ENCODE measurements at places on chromosomes 2 and 18.

DNA sequence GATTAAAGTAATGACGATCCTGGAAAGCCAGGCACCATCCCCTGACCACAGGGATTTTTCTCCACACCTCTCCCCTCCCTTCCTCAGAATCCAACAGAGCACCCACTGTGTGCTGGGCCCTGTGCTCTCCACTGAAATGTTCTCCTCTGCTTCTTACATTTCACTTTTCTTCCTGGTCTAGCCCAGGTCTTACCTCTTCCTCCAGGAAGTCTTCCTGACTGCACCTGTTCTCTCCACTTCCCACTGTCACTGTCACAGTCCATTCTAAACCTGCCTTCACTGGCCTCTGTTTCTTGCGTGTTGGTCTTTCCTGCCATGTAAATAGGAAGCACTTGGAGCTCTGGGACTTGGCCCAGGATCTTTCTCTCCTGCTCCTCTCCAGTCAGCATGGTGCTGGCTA lies 7.4 kb upstream of the NGEF start:
- DNase-seq = no peak

DNA sequence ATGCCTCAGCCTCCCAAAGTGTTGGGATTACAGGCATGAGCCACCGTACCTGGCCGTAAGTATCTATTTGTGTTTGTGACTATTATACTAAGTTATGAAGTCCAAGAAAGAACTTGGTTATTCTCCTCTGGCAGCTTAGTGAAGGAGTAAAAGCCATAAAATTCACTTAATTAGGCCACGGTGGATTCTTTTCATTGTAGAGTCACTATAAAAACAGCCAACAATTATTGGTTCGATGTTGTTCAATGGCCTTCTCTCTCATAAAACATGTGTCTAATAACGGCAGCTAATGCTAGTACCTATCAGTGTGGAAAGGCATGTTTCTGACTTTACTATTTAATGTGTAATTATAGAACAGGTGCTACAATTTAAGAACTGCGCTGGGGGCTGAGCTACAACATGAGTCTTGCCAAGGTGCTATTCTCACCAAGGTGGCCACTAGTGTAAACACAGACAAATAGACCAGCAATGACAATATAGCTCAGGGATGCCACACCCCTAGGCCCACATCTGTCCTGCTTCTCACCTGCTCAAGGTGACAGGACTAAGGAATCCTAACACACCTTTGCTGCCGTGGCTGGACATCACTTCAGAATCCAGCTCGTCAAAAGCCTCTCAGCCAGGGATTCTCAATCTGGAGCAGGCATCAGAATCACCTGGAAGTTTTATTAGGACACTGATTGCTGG lies 17.2 kb downstream of the ATP8B1 start:
- DNase-seq = no peak

DNA sequence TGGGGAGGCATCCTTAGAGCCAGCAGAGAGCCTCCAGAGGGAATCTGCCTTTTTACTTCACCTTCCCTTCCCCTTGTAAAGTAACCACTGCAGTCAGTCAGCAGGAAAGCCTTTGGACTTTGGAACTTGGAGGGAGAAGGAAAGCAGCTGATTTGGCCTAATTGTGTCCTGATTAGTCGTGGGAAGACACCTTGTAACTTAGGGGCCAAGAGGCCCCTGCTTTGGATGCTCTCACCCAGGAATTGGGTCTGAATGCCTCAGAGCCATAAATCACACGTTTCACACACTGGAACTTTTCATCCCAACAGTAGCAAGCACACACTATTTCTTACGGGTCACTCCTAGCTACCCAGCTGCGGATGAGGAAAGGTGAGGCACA lies 81.0 kb upstream of the PPM1B start:
- no peak for DNase-seq

DNA sequence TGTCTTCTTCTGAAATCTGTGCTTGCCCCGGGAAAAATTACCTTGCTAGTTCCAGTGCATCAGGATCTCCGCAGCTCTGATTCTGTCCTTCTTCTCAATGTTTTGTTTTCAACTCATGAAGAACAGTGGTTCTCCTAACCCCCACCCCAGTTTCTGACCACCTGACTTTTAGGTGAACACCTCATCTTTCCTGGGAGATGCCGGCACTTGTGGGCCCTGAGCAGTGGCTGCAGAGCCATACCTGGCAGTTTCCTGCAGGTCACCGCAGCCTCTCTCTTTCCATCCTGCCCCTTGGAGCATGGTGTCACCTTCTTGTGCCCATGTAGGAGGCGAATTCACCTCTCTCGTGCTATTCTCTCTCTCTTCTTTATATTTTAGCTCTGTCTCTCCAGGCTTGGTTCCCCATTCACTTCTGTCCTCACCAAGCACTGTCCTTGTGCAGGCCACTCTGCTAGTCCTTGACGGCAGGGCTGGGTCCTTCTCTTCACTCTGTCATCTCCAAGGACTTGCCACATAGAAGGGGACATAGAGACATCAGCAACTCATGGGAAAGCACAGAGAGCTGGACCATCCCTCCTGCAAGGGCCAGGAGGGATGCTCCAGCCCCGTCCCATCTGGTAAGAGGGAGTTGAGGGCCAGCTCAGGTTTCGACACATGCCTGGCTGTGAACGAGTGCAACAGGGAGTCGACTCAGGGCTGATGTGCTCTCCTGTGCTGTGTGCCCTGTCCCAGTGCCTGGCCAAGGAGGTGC lies 59.1 kb downstream of the DDX1 start:
- no peak for DNase-seq

DNA sequence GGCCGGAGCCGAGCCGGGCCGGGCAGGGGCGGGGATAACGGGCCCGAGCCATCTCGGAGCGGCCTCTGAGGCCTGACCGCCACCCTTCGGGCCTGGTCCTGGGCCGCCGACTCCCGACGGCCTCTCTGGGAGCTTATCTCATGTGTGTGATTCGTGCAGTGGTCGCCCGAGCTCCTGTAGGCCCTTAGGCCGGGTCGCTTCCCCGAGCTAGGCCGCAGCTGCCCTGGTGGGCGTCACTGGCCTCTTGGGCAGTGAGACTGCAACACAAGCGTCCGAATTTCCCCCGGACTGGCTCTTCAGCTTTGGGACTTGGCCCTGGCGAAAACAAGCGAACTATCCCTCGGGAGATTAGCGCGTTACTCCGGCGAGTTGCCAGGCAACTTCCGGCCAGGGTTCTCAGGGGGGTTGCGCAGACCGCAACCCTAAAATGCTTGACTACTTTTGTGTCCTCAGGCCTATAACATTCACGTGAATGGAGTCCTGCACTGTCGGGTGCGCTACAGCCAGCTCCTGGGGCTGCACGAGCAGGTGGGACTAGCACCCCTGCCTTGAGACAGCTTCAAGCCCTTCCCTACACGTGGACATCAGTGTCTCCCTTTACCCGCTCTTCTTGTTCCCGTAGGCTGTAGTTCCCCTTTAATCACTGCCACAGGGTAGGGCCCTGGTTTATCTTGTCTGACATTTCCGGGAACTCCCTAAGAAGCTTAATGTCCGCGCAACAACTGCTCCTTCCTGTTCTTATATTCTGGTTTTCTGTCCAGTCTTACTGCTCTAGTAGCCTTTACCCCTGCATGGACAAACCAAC lies 602 bp downstream of the SNX17 start:
- DNase-seq = no peak

- no peak for DNase-seq
These were observed 6.6 kb downstream of the CAPN10 start for GRCh38 chr2:240593026-240593702.

GRCh38 chr18:39752351-39752750 lies 2186.8 kb upstream of the CELF4 start:
- no peak for DNase-seq

DNA sequence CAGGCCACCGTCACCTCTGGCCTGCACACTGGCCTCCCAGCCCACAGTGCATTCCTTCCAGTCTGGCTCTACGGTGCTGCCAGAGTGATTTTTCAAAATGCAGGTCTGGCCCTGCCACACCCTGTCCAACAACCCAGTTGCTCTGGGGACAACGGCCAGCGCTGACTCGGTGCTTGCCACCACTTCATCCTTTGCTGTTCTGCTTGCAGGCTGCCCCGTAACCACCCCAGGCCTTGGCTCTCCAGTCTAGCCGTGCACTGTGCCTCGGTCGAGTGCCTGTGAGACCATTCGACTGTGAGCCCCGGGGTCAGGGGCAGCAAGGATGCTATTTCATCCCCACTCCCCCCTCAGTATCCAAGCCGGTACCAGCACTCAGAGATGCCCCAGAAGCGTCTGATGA lies 262.6 kb downstream of the KLHL29 start:
- DNase-seq = no peak

DNA sequence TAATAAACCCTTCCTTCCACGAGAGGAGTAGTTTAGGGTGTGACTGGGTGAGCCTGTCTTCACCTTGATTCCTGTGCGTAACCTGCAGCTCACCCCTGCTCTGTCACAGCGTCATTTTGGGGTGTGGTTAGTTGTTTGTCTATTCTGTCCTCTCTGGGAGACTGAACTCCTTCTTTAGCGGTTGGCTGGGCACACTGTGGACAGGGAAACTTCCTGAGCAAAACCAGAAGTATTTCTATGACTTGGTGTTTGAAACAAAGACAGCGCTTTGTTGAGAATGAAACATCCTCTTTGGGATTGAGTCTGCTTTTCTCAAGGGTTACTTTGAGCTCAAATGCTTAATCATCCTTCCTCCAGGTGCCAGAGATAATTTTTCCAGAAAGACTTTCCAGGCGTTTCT lies 270.7 kb downstream of the HRH4 start:
- DNase-seq = no peak

DNA sequence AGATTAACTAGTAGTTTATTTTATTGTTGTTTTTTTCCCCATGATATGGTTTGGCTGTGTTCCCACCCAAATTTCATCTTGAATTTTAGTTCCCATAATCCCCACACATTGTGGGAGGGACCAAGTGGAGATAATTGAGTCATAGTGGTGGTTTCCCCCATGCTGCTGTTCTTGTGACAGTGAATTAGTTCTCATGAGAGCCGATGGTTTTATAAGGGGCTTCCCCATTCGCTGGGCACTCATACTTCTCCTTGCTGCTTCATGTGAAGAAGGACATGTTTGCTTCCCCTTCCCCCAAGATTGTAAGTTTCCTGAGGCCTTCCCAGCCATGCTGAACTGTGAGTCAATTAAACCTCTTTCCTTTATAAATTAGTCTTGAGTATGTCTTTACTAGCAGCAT lies 36.5 kb downstream of the GALNT14 start:
- DNase-seq = no peak

GRCh38 chr2:43408407-43409160 lies 182.2 kb upstream of the ZFP36L2 start:
- DNase-seq = no peak

- no peak for DNase-seq
These were observed 68.9 kb upstream of the BOD1L2 start for GRCh38 chr18:57077786-57078552.

DNA sequence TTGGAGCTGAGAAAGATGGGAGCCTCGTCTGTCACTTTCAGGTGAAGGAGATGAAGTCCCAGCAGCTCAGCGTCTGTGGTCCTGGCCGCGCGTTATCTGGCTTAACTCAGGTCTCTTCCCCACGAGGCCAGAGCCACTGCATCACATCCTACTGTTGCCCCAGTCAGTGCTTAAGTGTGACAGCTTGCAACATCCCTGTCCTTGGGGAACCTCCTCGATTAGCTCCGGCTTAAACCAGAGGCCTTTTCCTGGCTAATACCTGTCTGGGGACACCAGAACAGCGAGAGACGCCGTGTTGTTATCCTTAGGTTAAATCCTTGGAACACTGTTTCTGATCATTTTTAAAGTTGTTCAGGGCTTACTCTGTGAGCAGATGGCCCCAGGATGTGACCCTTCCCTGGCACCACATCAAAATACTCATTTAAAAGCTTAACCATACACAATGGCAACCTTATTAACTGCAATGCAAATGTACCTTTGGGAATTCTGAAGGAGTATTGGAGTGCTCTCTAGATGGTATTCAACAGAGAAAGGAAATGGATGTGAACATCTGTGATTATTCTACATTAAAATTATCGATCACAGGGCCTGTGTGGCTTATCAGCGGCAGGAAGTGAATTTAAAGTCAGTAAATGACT lies 61.2 kb upstream of the SPP2 start:
- DNase-seq = no peak

GRCh38 chr18:39776766-39777165 lies 2178.3 kb upstream of the PIK3C3 start:
- DNase-seq = no peak

DNA sequence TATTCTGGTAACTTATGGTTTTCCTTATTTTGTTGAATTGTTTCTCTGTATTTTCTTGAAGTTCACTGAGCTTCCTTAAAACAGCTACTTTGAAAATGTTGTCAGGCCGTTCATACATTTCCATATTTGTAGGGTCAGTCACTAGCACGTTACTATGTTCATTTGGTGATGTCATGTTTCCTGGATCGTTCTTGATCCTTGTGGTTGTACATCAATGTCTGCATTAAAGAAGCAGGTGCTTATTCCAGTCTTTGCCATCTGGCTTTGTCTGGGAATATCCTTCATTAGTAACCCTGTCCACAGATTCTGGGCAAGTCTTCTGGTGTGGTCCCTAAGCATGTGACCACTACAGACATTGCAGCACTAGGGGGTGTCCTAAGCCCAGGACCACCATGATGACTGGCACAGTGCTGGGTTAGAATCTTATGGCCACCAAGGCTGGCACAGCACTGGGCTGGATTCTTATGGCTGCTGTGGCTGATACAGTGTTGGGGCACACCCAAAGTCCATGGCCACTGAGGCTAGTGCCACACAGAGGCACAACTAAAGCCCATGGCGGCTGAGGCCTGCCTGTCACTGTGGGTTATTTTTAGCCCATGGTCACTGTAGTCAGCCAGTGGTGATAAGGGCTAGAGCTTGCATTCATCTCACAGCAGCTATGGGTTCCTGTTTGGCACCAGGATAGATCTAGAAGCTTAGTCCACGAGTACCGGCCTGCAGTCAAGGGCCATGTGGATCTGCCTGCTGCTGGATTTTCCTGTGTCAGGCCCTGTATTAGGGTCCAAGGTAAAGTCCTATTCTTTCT lies 13.2 kb downstream of the VWA3B start:
- DNase-seq = no peak

GRCh38 chr2:161076936-161077335 lies 83.3 kb upstream of the TANK start:
- DNase-seq = no peak

GRCh38 chr18:14776801-14777200 lies 28.8 kb downstream of the ANKRD30B start:
- DNase-seq = no peak

DNA sequence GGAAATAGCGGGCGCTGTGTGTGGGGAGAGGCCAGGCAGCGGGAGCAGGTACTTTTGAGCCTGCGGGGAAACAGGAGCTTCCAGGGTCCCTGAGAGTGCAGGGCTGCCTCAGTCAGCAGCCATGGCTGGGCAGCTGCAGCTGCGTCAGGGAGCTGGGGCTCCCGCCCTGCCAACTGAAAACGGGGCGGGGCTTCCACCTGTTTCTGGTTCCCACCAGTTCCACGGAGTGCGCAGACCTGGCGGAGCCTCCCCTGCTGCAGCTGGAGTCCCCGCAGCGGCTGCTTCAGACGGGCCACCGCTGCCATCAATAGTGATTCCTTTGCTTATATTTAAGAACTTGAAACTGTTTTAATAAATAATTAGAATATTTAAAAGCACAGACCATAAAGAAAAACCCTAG lies 30.6 kb upstream of the RPRM start:
- no peak for DNase-seq

DNA sequence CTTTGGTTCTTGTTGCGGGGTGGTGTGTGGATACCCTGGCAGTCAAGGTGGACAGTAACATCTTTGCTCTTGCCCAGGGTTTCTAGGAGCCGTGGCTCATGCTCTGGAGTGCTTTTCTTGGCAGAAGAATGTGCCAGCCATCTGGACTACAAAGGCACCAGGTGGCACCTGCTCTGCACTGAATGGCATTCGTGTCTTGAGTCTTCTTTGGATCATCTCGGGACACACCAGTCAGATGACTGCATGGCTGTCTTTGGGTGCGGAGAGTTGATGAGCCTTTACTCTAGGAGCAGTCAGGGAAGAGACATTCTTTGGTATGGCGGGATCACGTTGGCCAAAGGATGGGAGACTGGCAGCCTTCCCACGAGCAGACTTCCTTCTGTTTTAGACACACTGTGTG lies 104.1 kb upstream of the SEC11C start:
- DNase-seq = no peak

All from C1 segment of cervical spinal cord (tissue), 14 donors.